ENCODE measurements at places on chromosomes 3 and 15. TPM values are rescaled to one million over a fixed set of nuclear protein-coding genes. Genes with fewer than 3 reads are reported as not detected.

HRH1 gene
- total RNA-seq = 9.8 TPM

WDR49 gene
- not detected for total RNA-seq

WNT5A gene
- 1.1 TPM for total RNA-seq

CLRN1 gene
- not detected for total RNA-seq

PEX11A gene
- total RNA-seq = 8.7 TPM
